ENCODE measurements at places on chromosomes 2 and 18. TPM values are rescaled to one million over a fixed set of nuclear protein-coding genes. Genes with fewer than 3 reads are reported as not detected.
A peak's percentile ranks its signal among the peaks of the same experiment; 100 is the strongest.

Gene EFEMP1
- total RNA-seq = 29.4 TPM

Gene REG3G
- not detected for total RNA-seq

Gene MC2R
- not detected for total RNA-seq

Gene ARHGEF4
- total RNA-seq = 5.5 TPM

Gene ERMN
- total RNA-seq = 0.05 TPM

DNA sequence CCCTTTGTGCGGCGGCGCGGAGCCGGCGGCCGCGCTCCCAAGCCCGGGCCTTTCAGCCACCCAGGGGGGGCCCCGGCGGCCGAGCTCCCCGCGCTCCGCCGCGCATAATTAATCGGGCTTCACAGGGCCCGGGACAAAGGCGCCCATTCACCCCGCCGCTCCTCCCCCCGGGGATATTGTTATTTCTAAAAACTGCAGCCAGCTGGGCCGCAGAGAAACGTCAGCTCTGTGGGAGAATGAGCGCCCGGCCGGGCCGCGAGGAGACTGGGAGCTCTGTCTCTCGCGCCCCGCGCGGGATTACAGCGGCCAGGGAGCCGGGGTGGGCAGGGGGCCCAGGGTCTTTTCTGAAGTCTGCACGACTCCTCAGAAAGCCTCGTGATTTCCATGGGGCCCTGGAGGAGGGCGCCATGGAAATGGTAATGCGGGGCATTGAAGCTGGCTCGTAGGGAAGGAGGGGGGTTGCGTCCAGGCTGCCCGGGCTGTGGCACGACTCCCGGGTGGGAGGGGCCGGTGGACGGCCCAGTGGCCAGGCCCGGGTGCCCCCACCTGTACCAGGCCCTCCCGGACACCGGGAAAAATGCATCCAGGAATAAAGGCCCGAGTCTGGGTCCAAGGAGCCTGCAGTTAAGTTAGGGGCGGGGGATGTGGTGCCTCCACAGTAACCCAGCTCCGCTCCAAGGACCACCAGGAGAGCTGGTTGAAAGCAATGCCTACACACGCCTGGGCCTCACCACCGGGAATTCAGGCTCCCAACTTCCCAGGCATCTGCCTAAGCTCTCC is 125.3 kb downstream of the ZFP36L2 start:
- H3K36me3 ChIP-seq = no peaks in the 10 kb centered on the region
- peak overlapping the region; percentile 86 for H3K27ac ChIP-seq
- H3K27me3 ChIP-seq = no peaks in the 10 kb centered on the region
- peaks cover 31% of the 10 kb centered on the region for H3K4me1 ChIP-seq

GRCh38 chr2:169746240-169746639 is 12.6 kb downstream of the KLHL23 start:
- H3K36me3 ChIP-seq = no peaks in the 10 kb centered on the region
- no peak overlapping the region for H3K27ac ChIP-seq
- H3K4me3 ChIP-seq = no peak overlapping the region
- H3K4me1 ChIP-seq = no peaks in the 10 kb centered on the region

DNA sequence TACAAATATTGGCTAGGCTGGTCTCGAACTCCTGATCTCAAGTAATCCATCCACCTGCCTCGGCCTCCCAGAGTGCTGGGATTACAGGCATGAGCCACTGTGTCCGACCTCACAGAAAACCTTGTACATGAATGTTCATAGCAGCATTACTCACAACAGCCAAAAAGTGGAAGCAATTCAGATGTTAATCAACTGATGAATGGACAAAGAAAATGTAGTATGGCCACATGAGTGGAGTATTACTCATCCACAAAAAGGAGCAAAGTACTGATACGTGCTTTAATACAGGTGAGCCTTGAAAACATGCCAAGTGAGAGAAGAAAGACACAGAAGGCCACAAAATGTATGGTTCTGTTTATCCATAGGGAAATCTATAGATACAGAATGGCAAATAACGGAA is 20.6 kb downstream of the CEP192 start:
- no peak overlapping the region for H3K27ac ChIP-seq
- no peak for DNase-seq
- H3K4me3 ChIP-seq = no peak overlapping the region
- no peaks in the 10 kb centered on the region for H3K27me3 ChIP-seq
- H3K36me3 ChIP-seq = peaks cover 48% of the 10 kb centered on the region
- peaks cover 9% of the 10 kb centered on the region for H3K4me1 ChIP-seq

GRCh38 chr2:135190799-135191198 is 138.7 kb downstream of the RAB3GAP1 start:
- no peak for DNase-seq
- H3K4me3 ChIP-seq = no peak overlapping the region
- H3K36me3 ChIP-seq = no peaks in the 10 kb centered on the region
- H3K27ac ChIP-seq = no peak overlapping the region
- no peaks in the 10 kb centered on the region for H3K27me3 ChIP-seq
- no peaks in the 10 kb centered on the region for H3K4me1 ChIP-seq

DNA sequence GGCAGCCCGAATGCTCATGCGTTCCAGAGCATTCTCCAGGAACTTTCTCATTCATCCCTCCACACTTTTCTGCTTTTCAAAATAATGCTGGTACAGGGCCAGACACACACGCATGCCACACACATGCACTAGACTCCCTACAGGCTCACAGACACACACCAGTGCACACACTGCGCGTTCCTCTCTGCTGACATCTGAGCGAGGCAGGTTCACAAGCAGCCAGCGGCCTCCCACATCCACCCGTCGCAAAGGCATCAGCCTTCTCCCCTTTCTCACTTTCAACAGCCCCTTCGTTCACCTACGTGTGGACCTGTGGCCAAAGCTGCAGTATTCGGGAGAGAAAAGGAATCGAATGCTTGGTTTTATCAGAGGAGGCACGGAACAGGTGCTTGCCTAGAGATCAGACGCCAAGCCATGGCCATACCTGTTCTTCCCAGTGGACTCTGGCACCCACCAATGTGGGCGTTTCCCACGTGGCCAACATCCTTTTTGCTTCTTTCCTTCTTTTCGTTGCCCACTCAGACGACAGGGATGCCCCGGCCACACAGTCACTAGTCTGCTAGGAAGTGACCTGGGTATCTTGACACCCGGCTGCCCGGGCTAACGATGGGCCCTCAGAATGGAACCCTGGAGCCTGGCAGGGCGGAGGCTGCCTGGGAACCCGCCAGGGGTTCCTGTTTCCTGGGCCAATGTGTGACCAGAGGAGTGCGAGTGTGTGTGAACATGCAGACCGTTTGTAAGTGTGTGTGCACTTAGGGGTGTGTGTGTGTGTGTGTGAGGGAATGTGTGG is 85.8 kb upstream of the ID2 start:
- H3K27ac ChIP-seq = no peak overlapping the region
- no peaks in the 10 kb centered on the region for H3K36me3 ChIP-seq
- no peaks in the 10 kb centered on the region for H3K27me3 ChIP-seq
- H3K4me1 ChIP-seq = peaks cover 6% of the 10 kb centered on the region

GRCh38 chr2:17857021-17857420 is 21.4 kb upstream of the KCNS3 start:
- no peak overlapping the region for H3K4me3 ChIP-seq
- H3K4me1 ChIP-seq = no peaks in the 10 kb centered on the region
- H3K27ac ChIP-seq = no peak overlapping the region
- H3K36me3 ChIP-seq = no peaks in the 10 kb centered on the region

- no peaks in the 10 kb centered on the region for H3K27me3 ChIP-seq
- H3K36me3 ChIP-seq = no peaks in the 10 kb centered on the region
- H3K4me3 ChIP-seq = no peak overlapping the region
- DNase-seq = no peak
- peaks cover 3% of the 10 kb centered on the region for H3K4me1 ChIP-seq
Observed at GRCh38 chr2:128372621-128373341, 54.1 kb upstream of the HS6ST1 start.

GRCh38 chr2:226548732-226549131 is 250.9 kb downstream of the IRS1 start:
- H3K36me3 ChIP-seq = no peaks in the 10 kb centered on the region
- no peaks in the 10 kb centered on the region for H3K27me3 ChIP-seq
- no peak for DNase-seq
- H3K27ac ChIP-seq = no peak overlapping the region
- no peak overlapping the region for H3K4me3 ChIP-seq

- no peaks in the 10 kb centered on the region for H3K27me3 ChIP-seq
- H3K27ac ChIP-seq = peak overlapping the region; percentile 48
- H3K4me1 ChIP-seq = no peaks in the 10 kb centered on the region
- H3K4me3 ChIP-seq = no peak overlapping the region
- no peak for DNase-seq
Observed at GRCh38 chr2:174492963-174493431, 6.2 kb upstream of the GPR155 start.

- no peak overlapping the region for H3K27ac ChIP-seq
- H3K4me3 ChIP-seq = no peak overlapping the region
- no peaks in the 10 kb centered on the region for H3K27me3 ChIP-seq
- H3K36me3 ChIP-seq = no peaks in the 10 kb centered on the region
Observed at GRCh38 chr2:235283246-235283645, 210.6 kb upstream of the AGAP1 start.

GRCh38 chr2:88815282-88815681 is 123.8 kb downstream of the RPIA start:
- no peaks in the 10 kb centered on the region for H3K4me1 ChIP-seq
- H3K4me3 ChIP-seq = no peak overlapping the region
- DNase-seq = no peak
- H3K27me3 ChIP-seq = no peaks in the 10 kb centered on the region
- H3K27ac ChIP-seq = no peak overlapping the region

- no peak overlapping the region for H3K27ac ChIP-seq
- H3K4me3 ChIP-seq = no peak overlapping the region
- H3K4me1 ChIP-seq = no peaks in the 10 kb centered on the region
- DNase-seq = no peak
- no peaks in the 10 kb centered on the region for H3K27me3 ChIP-seq
- H3K36me3 ChIP-seq = no peaks in the 10 kb centered on the region
Observed at GRCh38 chr18:60247103-60247502, 125.5 kb downstream of the MC4R start.

DNA sequence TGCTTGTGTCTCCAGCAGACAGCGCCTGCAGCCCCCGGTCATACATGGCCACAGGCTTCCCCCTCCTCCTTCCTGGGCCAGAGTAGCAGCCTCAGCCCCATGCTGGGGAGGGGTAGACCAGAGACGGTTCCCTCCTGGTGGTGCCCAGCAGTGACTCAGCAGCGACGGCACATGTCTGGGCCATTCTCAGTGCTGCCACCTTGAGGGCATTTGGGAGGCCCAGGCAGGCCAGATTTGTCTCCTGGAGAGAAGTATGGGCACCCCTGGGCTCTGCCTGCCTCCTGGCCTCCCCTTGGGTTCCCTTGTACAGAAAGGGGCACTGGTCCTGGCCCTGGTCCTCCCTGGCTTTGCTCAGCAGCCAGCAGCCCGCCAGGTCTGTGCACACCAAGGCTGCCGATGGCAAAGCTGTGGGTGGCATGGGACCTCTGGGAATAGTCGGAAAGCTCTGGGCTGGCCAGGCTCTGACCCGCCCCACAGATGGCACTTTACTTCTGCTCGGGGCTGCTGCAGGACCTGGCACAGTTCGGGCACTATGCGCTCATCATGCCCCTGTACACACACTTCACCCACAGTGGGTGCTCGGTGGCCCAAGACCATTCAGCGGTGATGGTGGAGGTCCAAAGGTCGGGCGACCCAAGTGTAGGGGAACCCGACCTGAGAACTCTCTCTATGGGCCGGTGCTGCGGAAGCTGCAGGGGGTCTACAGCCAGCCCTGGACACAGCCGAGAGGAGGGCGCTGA is 11.4 kb upstream of the ALPI start:
- no peaks in the 10 kb centered on the region for H3K36me3 ChIP-seq
- no peak overlapping the region for H3K4me3 ChIP-seq
- H3K27me3 ChIP-seq = no peaks in the 10 kb centered on the region

DNA sequence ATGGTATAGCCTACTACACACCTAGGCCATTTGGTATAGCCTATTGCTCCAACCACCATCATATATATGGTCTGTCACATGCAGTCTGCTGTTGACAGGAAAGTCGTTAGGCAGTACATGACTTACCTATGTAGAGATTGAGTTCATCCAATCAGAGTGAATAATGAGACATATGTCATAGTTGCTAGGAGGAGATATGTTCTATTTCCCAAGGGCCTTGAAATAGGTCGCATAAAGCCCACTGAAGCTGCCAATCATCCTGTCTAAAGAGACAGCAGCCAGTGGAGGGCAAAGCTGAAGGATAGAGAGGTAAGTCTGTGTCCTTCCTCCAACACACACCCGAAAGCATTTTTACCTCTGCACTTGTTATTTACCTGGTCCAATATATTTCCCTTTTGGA is 263.4 kb downstream of the PTPRM start:
- H3K27me3 ChIP-seq = no peaks in the 10 kb centered on the region
- peaks cover 1% of the 10 kb centered on the region for H3K4me1 ChIP-seq
- no peaks in the 10 kb centered on the region for H3K36me3 ChIP-seq

- DNase-seq = no peak
- H3K4me3 ChIP-seq = no peak overlapping the region
- peaks cover 25% of the 10 kb centered on the region for H3K4me1 ChIP-seq
- H3K27ac ChIP-seq = no peak overlapping the region
Observed at GRCh38 chr2:172082105-172082943, 3.0 kb upstream of the DLX1 start.

DNA sequence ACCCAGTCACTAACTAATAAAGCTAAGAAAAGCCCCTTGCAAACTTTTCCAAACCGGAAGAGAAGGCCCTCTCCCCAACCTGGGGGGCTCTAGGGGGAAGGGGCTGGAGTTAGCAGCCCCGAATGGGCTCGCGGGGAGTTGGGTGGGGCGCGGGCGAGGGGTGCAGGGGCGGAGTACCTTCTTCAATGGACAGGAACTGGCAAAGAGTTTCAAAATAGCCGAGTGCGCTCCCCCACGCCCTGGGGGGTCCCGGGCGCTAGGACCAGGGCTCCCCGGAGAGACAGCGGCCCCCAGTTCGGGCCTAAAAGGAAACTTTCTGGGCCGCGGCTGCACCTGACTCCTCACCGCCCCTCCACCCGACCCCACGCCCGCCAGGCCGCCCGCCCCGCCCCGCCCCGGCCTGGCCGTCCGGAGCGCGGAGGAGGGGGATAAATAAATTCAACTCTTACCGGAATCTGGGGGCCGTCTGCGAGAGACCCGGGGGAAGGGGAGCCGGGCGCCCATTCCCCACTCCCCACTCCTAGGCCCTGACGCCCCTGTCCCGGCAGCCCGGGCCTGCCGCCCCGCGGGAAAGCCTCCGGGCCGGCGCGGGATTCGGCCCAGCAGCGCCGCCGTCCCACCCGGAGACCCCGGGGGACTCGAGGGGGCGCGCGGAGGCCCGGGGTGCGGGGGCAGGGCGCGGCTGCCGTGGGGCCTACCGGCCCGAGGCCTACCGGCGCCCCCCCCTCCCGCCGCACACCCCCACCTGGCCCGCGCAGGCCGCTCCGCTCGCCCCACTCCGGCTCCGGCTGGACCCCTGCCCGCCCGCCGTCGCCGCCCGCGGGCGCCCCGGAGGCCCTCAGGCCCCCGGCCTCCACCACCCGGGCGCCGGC is 868 bp downstream of the INO80D start:
- H3K4me1 ChIP-seq = peaks cover 33% of the 10 kb centered on the region
- H3K4me3 ChIP-seq = peak overlapping the region; percentile 87
- H3K36me3 ChIP-seq = peaks cover 4% of the 10 kb centered on the region
- DNase-seq = peak; percentile 39

- DNase-seq = no peak
- peaks cover 4% of the 10 kb centered on the region for H3K4me1 ChIP-seq
- no peak overlapping the region for H3K4me3 ChIP-seq
Observed at GRCh38 chr18:6752202-6752860, 22.8 kb downstream of the ARHGAP28 start.

- no peak overlapping the region for H3K27ac ChIP-seq
- H3K36me3 ChIP-seq = no peaks in the 10 kb centered on the region
- no peaks in the 10 kb centered on the region for H3K27me3 ChIP-seq
- no peak overlapping the region for H3K4me3 ChIP-seq
Observed at GRCh38 chr2:39217192-39217550, 26.6 kb downstream of the CDKL4 start.
